Liver (tissue), 10 donors: ENCODE measurements at places on chromosomes 4 and X. TPM values are rescaled to one million over a fixed set of nuclear protein-coding genes. Genes with fewer than 3 reads are reported as not detected.

The TMEM31 gene
- not detected for polyA plus RNA-seq

The FATE1 gene
- polyA plus RNA-seq, result not detected

DNA sequence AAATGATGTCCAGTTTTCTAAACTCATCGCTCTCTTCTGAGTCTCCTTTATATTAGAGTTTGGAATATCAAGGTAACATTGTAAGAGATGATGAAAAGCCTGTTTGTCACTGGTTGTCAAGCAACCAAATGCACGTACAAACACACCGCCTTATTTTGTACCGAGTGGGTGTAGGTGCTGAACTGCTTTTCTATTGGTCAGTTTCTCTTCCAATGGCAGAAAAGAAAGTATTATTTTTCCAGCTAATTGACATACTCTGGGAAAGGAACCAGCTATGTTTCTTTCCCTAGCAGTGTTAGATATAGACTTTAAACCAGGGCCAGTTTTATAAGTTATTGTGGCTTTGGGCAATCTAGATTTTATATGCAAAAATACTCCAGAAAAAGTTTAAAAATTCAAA lies 6.6 kb upstream of the PPM1K start:
- H3K36me3 ChIP-seq, result no peaks in the 10 kb centered on the region
- H3K27ac ChIP-seq, result no peak overlapping the region
- DNase-seq, result no peak
- no peak overlapping the region for H3K4me3 ChIP-seq

- H3K4me3 ChIP-seq, result no peak overlapping the region
- peaks cover 6% of the 10 kb centered on the region for H3K4me1 ChIP-seq
- DNase-seq, result no peak
- H3K36me3 ChIP-seq, result no peaks in the 10 kb centered on the region
- no peaks in the 10 kb centered on the region for H3K27me3 ChIP-seq
- no peak overlapping the region for H3K27ac ChIP-seq
Observed at GRCh38 chrX:119189115-119189514, 47.0 kb upstream of the PGRMC1 start.

DNA sequence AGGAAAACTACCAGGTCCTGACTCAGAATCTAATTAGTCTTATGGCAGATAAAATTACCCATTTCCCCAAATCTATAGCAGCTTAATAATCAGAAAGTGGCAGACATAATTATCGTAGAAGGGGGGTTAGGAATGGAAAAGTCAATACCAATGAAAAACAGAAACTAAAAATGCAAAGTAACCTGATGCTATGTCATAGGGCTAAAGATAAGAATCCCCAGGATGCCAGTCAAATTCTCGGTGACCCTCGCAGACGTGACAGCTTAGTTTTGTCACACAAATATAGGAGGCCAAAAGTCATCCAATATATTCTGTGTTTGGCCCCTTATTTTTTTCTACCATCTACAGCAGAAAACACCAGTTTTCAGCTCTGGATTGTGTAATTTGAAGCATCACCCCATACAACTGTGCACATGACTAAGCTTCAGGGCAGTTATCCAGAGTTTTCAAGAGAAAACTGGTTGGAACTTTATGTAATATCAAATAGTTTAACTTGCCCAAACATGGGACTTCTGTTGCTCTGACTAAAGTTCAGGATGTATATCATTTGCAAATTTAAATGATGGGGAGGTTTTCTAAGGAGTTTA lies 30.9 kb downstream of the RASSF6 start:
- peaks cover 15% of the 10 kb centered on the region for H3K4me1 ChIP-seq
- DNase-seq, result no peak
- no peaks in the 10 kb centered on the region for H3K27me3 ChIP-seq
- H3K27ac ChIP-seq, result peak overlapping the region; percentile 79
- no peak overlapping the region for H3K4me3 ChIP-seq
- no peaks in the 10 kb centered on the region for H3K36me3 ChIP-seq

The MAGEB2 gene
- polyA plus RNA-seq, result not detected

- no peaks in the 10 kb centered on the region for H3K36me3 ChIP-seq
- no peaks in the 10 kb centered on the region for H3K4me1 ChIP-seq
- no peaks in the 10 kb centered on the region for H3K27me3 ChIP-seq
- DNase-seq, result no peak
- no peak overlapping the region for H3K27ac ChIP-seq
Observed at GRCh38 chrX:133185119-133185518, 33.0 kb downstream of the TFDP3 start.

The RADX gene
- polyA plus RNA-seq, result 0.46 TPM

The PHOX2B gene
- polyA plus RNA-seq, result not detected

DNA sequence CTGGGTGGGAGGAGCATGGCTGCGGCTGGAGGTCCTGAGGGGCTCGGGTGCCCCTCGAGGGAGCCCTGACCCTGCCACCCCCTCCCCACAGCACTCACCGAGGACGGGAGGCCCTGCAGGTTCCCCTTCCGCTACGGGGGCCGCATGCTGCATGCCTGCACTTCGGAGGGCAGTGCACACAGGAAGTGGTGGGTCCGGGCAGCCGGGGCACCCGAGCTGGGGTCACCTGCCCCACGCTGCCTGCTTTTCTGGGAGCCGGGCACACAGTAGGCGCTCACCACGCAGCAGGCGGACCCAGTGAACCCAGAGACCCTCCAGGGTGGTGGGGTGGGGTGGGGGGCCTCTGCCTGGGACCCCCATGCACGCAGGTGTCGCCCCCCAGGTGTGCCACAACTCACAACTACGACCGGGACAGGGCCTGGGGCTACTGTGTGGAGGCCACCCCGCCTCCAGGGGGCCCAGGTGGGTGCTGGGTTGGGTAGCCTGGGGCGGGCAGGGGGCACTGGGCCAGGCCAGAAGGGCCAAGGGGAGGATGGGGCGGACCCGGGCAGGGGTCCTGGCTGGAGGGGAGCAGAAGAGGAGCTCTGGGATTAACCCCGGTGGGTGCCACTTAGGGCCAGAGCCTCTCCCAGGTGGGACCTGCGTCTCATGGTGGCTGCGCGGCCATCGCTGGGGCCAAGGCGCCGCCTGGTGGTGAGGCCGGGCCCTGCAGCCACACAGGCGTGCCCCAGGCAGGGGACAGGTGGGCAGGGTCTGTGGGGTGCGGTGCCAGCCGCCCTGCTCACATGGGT lies 1.4 kb downstream of the HGFAC start:
- peak; percentile 75 for DNase-seq
- peak overlapping the region; percentile 90 for H3K27ac ChIP-seq
- no peaks in the 10 kb centered on the region for H3K27me3 ChIP-seq
- peak overlapping the region; percentile 37 for H3K4me3 ChIP-seq
- peaks cover 20% of the 10 kb centered on the region for H3K4me1 ChIP-seq

DNA sequence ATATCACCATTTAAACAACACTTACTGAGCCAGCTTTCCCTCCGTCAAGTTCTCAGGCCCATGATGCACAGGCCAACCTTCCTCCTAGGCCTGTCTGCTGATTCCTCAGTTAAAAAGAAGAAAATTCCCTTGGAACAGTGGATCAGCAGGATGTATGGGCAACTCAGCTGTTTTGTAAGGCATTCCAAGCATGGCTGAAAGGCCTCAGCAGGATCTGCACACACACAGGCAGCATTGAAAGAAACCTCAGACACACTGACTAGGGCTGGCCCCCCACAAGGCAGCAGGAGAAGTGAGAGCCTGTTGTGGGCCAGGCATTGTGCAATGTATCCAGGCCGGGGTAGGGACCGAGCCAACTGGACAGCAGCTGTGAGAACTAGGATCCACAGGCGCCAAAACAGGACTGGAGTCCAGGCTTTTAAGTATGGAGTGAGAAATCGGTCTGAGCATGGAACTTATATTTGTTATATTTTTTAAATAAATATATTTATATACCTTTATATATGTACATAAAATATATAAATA lies 171.4 kb downstream of the NWD2 start:
- H3K4me1 ChIP-seq, result no peaks in the 10 kb centered on the region
- DNase-seq, result no peak
- no peaks in the 10 kb centered on the region for H3K36me3 ChIP-seq
- no peak overlapping the region for H3K27ac ChIP-seq
- H3K4me3 ChIP-seq, result no peak overlapping the region
- H3K27me3 ChIP-seq, result no peaks in the 10 kb centered on the region

DNA sequence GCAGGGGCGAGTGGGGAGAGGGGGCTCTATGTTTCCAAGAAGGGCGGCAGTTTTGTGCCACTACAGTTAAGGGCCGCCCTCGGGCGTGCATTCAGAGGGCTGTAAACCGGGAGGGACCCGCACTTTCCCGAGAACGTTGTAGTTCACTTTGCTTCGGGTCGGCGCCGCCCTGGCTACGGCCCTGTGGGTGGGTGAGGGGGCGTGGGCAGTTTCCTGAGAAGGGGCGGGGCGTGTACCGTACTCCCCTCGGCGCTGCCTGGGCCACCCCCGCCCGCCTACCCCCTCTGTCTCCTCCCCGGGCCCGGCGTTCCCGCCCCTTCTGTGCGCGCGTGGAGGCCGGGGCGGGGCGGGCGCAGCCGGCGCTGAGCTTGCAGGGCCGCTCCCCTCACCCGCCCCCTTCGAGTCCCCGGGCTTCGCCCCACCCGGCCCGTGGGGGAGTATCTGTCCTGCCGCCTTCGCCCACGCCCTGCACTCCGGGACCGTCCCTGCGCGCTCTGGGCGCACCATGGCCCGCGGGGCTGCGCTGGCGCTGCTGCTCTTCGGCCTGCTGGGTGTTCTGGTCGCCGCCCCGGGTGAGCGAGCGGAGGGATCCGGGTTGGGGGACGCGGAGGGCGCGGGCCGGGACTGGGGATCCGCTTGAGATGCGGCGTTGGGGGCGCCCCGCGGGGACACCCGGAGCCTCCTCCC lies at the start of gene CD99:
TSS of gene CD99 (plus strand) at position 440 of the 687 bp plus-strand sequence. CDS start at position 506, 66 bp downstream.
- no peaks in the 10 kb centered on the region for H3K27me3 ChIP-seq
- H3K4me1 ChIP-seq, result peaks cover 10% of the 10 kb centered on the region
- no peaks in the 10 kb centered on the region for H3K36me3 ChIP-seq
- H3K27ac ChIP-seq, result peak within 1 kb of the TSS; percentile 60
- peak; percentile 84 for DNase-seq

GRCh38 chr4:106160560-106160959 lies 155.4 kb downstream of the TBCK start:
- no peak overlapping the region for H3K27ac ChIP-seq
- no peaks in the 10 kb centered on the region for H3K4me1 ChIP-seq

DNA sequence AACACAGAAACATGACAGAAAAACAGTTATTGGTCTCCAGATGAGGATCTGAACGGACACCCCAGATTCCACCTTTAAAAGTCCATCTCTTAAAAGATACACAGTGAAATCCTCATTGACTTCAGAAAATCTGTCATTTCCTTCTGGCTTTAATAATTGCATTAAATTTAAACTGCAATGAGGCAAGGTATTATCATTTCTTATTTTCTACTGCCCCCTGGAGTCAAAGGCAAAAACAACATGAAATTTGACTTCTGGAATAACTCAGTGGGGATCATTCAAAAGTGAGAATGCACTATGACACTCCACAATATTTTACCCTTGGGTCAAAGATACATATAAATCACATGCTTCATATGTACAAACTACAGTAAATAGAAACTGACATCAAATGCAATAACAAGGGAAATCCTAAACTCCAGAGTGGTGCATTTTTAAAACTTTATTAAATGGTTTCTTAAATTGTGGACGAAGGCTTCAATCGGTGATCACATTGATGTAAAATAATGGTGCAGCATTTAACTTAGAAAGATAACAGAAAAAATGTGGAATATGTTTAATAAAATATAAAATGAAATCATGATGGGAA lies 56.4 kb upstream of the SPANXN1 start:
- no peaks in the 10 kb centered on the region for H3K4me1 ChIP-seq
- no peaks in the 10 kb centered on the region for H3K27me3 ChIP-seq
- H3K36me3 ChIP-seq, result no peaks in the 10 kb centered on the region
- DNase-seq, result no peak
- H3K4me3 ChIP-seq, result no peak overlapping the region

GRCh38 chr4:538542-539142 lies 37.5 kb downstream of the TMEM271 start:
- H3K27ac ChIP-seq, result no peak overlapping the region
- no peaks in the 10 kb centered on the region for H3K4me1 ChIP-seq
- H3K36me3 ChIP-seq, result peaks cover 6% of the 10 kb centered on the region

DNA sequence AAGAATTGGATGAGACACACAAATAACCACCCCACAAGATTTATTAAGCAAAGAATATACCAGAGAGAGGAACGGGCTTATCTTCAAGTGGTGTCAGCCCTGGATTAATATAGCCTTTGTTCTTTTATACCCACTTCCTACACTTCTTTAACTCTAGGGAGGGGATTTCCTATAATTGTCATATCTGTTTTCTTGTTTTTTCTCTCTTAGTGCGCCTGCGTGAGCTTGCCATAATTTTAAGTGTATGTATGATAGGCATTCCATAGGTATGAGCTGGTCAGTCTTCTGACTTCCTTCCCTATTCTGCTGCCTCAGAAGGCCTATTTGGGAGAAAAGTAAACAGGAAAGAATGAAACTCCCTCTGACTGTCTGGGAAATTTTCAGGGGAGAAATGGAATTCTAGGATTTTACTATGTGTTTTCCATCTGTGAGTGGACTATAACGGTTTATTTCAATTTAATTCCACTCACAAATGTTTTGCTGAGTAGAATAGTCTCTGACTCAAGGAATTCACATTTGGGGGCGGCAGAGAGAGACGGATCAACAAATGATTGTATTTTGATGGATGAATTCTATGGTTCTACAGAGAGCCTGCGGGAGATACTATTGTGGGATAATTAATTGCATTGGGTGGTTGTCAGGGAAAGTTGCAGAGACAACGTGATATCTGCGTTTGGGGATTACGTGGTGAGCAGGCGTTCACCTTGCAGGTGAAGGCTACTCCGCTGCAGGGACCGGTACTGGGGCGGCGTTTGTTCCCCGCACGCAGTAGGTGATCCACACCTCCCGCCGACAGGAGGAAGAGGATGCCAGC lies 626 bp upstream of the CEP135 start:
- peaks cover 4% of the 10 kb centered on the region for H3K4me1 ChIP-seq
- H3K27me3 ChIP-seq, result no peaks in the 10 kb centered on the region
- DNase-seq, result no peak
- peak overlapping the region; percentile 79 for H3K27ac ChIP-seq

The SATL1 gene
- polyA plus RNA-seq, result not detected

DNA sequence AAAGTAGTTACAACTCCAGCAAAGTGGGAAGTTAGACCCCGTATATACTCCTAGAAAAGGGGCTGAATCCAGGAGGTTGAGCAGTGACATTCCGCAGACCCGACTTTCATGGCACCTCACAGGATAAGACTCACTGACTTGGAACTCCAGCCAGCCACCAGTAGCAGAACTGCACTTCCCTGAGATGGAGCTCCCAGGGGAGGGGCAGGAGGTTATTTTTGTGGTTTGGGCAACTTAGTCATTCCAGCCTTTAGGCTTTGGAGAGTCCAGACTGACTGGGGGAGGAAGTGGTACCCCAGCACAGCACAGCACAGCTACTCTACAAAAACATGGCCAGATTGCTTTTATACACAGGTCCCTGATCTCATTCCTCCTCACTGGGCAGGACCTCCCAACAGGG lies 319.1 kb downstream of the PCDH19 start:
- H3K4me3 ChIP-seq, result no peak overlapping the region
- no peaks in the 10 kb centered on the region for H3K27me3 ChIP-seq
- H3K27ac ChIP-seq, result no peak overlapping the region
- no peaks in the 10 kb centered on the region for H3K36me3 ChIP-seq

DNA sequence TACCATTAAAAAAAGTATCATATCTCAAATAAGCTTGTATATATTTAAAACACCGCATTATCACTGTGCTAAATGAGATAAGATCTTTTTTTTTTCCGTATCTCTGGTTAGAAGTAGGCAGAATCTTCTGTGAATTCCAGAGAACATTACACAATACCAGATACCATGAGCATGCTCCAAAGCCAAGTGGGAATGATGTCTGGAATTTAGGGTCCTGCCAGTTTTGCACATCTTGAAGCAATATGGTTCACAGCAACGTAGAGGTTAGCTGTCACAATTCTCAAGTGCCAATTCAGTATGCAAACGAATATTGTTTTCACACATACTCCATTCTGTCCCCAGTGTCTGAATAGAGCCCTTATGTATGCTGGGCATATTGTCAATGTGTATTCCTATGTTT lies 127.5 kb upstream of the NEIL3 start:
- no peaks in the 10 kb centered on the region for H3K4me1 ChIP-seq
- H3K36me3 ChIP-seq, result no peaks in the 10 kb centered on the region
- peaks cover 2% of the 10 kb centered on the region for H3K27me3 ChIP-seq
- H3K4me3 ChIP-seq, result no peak overlapping the region
- H3K27ac ChIP-seq, result no peak overlapping the region
- DNase-seq, result no peak
